ENCODE measurements at places on chromosomes 13 and 19. TPM values are rescaled to one million over a fixed set of nuclear protein-coding genes. Genes with fewer than 3 reads are reported as not detected.
A peak's percentile ranks its signal among the peaks of the same experiment; 100 is the strongest.

DNA sequence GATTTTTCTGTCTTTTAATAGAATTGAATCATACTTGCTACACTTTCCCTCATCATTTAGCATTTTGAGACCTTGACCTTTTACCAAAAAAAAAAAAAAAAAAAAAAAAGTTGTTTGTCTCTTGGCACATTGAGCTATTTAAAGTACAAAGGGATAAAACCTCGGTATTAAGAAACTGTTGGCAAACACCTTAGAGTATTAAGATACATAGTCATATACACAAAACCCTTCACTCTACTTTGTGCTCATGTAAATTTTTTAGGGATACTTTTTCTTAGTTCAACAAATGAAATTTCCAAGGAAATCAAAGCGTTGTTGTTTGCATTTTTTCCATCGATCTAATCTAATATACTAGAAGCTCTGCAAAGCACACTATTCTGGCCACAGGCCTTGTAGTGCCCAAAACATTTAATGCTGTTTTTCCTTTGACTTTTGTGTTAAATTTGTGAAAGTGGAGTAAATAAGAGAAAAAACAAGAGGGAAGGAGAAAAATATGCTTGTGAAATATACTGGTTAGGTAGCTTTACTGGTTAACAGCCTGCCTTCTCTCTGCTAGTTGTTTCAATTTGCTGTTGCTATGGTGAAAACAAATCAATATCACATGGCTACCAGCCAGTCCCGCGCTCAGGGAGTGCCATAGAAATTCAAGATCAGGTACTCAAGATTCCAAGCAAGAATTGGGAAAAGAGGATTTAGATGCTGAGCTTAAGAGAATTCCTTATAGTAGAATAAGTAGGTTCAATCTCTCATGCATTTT lies 2.6 kb downstream of the MBNL2 start:
- no peak for DNase-seq

- DNase-seq: no peak
Observed at GRCh38 chr19:15701757-15702533, 25.9 kb upstream of the OR10H2 start.

DNA sequence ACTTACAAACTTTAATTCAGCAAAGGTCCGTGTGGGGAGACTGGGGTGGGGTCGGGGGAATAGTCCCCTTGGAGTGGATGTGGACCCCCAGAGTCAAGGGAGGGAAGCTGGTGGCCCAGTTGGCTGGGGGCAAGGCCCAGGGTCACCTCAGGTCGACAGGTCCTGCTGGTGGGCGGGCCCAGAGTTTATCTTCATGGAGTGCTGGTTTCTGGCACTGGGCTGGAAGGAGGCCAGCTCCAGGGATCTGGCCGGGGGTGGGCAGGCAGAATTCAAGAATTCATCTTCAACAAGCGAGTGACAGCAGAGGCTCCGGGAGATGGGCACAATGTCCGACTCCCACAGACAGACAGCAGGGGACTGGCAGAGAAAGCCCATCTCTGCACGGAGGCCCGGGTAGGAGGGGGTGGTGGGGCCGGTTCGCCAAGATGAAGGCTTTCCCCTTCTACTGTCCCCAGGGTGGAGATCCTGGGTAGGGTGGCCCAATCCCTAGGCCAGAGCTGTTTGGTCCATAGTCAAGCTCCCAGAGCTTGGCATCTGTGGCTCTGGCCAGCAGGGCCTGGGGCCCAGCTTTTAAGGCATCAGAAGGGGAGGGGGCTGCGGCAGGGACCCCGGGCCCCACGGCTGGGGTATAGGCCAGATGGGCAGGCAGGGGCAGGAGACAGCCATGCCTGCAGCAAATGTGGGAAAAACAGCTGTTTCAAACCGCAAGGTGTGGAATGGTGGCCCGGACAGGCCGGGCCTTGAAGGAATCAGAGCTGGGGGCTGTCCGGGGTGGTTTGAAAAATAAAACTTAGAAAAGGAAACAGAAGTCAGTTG lies 622 bp upstream of the FDX2 start:
- DNase-seq: no peak

GRCh38 chr19:8367327-8368001 lies 3.5 kb downstream of the ANGPTL4 start:
- peak; percentile 86 for DNase-seq

DNA sequence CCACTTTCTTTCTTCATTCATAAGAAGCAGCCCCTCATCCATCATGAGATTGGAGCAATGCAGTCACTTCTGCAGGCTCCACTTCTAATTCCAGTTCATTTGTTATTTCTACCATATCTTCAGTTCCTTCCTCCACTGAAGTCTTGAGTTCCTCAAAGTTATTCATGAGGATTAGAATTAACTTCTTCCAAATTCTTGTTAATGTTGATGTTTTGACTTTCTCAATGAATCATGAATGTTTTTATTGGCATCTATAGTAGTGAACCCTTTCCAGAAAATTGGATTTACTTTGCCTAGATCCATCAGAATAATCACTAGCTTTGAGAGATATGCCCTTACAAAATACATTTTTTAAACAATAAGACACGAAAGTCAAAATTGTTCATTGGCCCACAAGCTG lies 2567.7 kb upstream of the PCDH20 start:
- no peak for DNase-seq

Gene CBY2
- not detected for total RNA-seq

GRCh38 chr19:46241626-46242025 lies 12.1 kb downstream of the IGFL1 start:
- DNase-seq: no peak

All from H9 (cell line).